ENCODE measurements at places on chromosomes 12 and 14.

DNA sequence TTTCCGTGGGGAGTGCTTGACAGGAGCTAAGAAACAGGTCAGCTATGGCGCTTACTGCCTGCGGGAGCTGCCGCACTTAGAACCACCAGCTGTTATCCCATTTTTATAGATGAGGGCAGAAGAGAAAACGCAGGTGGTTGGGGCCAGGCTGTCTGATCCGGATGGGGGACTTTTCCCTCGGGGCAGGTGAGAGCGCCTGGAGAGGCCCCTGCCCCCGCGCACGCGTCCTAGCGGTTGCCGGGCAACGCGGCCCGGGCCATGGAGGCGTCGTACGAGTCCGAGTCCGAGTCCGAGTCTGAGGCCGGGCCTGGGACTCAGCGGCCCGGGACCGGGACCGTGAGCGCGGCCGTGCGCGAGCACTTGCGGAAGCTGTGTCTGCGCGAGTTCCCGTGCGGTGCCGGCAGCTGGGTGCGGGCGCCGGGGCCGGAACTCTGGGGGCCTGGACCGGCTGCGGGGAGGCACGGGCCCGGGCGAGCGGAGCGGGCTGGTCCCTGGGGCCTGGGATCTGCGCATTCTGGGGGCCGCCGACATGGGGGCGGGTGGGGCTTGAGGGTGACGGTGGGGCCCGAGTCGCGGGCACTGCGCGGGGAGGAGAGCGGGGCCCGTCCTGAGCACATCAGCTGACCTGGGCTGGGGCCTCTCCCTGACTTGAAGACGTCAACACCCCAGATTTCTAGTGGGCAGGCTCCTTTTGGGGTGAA is at the start of gene LRRC43:
Gene LRRC43, plus strand, starts transcription at position 237 of the 701 bp plus-strand sequence. Its CDS starts 22 bp downstream, at position 259.
- no peak for DNase-seq

- DNase-seq = no peak
These were observed 238.2 kb downstream of the NELL2 start for GRCh38 chr12:44637875-44638274.

GRCh38 chr12:124566997-124567672 is at the start of gene NCOR2:
NCOR2 (minus strand) TSS chr12:124567612; CDS start chr12:124495251, 72,361 bp downstream.
- no peak for DNase-seq

GRCh38 chr12:94589591-94590001 is 60.8 kb downstream of the TMCC3 start:
- no peak for DNase-seq

DNA sequence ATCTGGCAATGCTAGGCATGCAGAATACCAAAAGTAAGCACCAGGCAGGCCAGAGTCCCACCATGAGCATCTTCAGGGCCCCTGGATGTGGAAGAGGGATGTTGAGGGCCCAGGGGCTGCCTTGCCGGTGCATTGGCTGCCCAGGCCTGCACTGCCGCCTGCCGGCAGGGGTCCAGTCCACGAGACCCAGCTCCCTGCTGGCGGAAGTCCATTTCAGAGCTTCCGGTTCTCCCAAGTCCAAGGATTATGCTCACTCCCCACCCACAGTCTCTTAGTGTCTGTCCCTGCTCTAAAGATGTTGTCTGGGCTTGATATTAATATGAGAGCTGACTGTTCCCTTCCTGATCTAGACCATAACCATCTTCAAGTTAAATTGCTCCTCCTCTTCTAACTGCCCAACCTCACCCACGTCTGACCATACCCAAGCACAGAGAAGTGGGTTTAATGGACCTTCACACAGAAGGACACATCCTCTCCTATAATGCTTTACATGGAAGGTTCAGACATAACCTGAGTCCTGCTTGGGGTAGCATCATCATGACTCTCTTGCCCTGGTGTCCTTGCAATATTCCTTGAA is 117.4 kb downstream of the DAD1 start:
- DNase-seq = no peak

- DNase-seq = no peak
These were observed 14.8 kb upstream of the AACS start for GRCh38 chr12:125050446-125050845.

- DNase-seq = no peak
These were observed 3.8 kb downstream of the PSMB5 start for GRCh38 chr14:23030936-23031335.

DNA sequence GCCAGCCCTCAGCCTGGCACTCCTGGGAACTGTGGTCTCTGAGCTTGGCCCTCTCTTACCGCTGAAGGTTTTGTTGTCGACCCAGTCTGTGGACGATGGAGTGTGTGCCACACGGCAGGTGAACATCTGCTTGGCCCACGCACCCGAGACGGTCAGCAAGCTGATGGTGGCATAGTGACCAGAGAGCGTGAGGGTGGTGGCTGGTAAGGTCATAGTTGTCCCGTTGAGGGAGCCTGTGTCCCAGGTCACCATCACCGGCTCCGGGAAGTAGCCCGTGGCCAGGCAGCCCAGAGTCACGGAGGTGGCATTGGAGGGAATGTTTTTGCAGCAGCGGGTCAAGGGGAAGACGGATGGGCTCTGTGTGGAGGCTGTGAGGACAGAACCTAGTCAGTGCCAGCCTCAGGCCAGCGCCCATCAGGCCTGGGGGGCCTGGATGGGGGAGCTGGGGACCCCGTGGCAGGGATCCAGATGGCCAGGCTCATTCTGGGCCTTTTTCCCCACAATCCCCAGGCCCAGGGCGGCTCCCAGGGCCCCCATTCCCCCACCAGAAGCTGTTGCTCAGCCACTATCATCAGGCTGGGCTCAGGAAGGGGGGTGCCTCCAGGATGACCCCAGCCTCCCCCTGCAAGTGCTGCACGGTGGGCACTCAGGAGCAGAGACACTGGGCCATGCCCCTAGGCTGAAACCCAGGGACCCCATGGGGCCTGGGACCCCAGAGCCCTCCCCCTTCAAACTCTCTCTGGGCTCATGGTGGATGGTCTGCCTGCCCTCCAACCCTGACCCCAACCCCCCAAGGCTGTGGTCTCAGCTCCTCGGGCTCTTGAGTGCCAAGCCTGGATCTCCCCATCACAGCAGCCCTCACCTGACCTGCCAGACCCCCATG is 75.2 kb downstream of the TMEM121 start:
- DNase-seq = peak; percentile 53

- DNase-seq = no peak
These were observed 81.1 kb downstream of the PELI2 start for GRCh38 chr14:56199095-56199981.

GRCh38 chr14:39381366-39381765 is 50.9 kb downstream of the FBXO33 start:
- DNase-seq = no peak

- DNase-seq = no peak
These were observed 32.9 kb downstream of the FBXW8 start for GRCh38 chr12:116943419-116944372.

DNA sequence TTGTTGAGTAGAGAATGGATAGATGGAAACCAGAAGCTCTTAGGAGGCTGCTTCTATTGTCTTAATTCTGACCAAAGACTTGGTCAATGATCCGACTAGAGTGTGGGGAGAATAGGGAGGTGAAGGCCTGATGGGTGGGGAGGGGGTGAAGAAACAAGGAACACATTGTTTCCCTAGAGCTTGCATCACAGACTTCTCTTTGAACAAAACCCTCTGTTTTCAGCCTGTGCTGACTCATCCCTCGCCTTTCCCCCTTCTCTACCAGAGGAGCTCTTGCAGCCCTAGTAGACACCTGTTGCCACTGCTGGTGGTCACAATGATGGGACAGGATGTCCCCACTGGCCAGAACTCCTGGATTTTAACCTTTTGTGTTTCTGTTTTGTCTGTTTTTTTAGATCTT is 46.8 kb upstream of the CISTR start:
- DNase-seq = no peak

DNA sequence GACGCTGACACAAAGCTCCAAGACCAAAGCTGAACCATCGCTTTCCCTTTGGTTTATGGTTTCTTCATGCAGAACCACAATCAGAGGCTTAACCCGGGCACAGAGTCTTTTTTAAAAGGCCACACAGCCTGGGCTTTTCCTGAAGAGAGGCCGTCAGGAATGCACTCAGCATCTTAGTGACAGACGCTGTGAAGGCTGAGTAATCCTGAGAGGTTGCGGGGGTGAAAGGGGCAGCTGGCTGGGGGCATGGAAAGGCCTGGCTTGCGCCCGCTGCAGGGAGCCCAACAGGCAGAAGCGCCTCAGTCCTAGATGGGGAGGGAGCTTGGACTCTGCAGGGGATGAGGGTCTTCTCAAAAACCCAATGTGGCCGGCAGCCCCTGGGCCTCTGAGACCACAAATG is 13.6 kb downstream of the CTDSP2 start:
- no peak for DNase-seq

DNA sequence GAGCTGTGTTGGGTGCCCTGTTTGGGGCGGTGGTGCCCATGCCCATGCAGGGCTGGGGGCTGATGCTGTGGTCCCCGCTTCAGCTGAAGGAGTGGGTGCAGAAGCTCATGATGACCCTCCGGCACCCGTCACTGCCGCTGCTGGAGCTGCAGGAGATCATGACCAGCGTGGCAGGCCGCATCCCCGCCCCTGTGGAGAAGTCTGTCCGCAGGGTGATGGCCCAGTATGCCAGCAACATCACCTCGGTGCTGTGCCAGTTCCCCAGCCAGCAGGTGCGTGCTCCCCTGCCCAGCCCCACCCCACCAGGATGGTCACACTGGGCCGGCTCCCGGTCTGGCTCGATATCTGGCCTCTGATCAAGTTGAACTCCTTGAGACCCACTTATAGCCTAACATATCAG is 92.7 kb downstream of the ACACB start:
- DNase-seq = no peak

- DNase-seq = peak; percentile 72
These were observed 194.6 kb upstream of the KRR1 start for GRCh38 chr12:75705749-75706711.

- DNase-seq = no peak
These were observed 1018.5 kb downstream of the LRFN5 start for GRCh38 chr14:42624980-42625761.

GRCh38 chr14:24863968-24864684 is 185.8 kb downstream of the STXBP6 start:
- no peak for DNase-seq

GRCh38 chr14:64689289-64689688 is 14.9 kb upstream of the PLEKHG3 start:
- no peak for DNase-seq

DNA sequence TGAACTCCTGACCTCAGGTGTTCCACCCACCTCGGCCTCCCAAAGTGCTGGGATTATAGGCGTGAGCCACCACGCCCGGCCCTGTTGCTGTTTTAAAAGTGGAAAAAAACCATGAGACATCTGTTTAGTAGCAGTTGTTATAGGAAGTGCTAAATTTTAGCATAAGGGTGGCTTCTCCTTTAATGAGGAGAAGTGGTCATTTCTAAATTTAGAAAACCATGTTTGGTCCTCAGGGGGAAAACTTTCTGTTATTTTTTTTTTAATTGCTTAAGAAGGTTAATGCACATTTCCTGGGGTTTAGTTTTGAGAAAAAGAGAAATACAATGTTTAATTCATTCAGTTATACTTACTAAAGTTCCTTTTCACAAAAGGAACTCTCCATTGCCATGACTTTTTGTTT is 102.1 kb downstream of the MYRFL start:
- DNase-seq = no peak

- DNase-seq = no peak
These were observed 172.3 kb upstream of the ATXN7L3B start for GRCh38 chr12:74365178-74365964.

DNA sequence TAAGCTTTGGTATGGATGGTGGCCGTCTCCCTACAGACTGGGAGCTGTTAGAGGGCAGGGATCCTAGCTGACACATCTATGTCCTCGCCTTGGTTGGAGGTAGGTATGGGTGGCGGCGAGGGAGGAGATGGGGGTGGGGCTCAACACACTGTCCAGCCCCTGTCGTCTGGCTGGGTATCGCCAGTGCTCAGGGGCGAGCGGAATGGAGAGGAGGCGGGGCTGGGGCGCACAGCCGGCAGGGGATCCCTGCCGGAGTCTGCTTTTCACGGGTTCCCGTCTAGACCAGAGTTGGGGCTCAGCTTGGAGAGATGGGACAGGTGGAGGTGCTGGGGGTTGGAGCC is 16.1 kb downstream of the TAMALIN start:
- no peak for DNase-seq

DNA sequence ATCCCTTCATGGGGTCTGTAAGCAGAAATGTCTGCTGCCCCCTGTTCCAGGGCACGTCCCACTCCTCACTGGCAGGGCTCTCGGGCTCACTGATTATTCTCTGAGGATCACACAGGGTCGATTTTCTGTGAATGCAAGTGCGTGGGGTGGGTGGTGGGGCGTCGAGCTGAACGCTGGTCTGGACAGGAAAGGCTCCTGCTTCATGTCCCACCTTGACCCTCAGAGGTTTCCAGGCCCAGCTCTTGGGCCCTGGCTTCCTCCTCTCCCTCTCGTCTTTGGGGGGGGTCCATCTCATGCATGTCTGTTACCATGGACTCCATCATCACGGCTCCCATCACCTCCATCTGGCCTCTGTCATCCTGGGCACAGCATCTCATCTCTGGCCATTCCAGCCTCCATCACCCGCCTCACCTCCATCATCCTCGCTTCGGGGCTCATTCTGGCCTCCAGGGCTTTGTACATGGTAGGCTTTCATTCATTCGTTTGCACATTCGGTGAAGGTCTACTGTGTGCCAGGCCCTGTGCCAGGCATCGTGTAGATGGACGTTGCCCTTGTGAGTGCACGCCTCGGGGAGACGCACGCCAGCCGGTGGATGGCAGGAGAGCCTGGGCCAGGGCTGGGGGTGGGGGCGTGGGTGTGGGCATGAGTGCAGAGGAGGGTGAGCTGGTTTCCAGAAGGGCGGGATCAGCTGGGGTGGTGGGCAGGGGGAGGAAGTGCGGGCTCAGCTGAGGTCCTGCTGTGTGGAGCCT is 34.7 kb downstream of the RTL1 start:
- no peak for DNase-seq

GRCh38 chr12:107670999-107671643 is 14.5 kb upstream of the PWP1 start:
- no peak for DNase-seq

- no peak for DNase-seq
These were observed 58.4 kb downstream of the PTPN21 start for GRCh38 chr14:88496414-88496813.

- peak; percentile 98 for DNase-seq
These were observed 625 bp upstream of the ARHGAP5 start for GRCh38 chr14:32076278-32077080.

Measured in left forelimb (tissue), 1 donor.